Activated T-cell treated with anti-CD3 and anti-CD28 coated beads for 24 hours (primary cell): ENCODE measurements at places on chromosomes 7 and 10.

DNA sequence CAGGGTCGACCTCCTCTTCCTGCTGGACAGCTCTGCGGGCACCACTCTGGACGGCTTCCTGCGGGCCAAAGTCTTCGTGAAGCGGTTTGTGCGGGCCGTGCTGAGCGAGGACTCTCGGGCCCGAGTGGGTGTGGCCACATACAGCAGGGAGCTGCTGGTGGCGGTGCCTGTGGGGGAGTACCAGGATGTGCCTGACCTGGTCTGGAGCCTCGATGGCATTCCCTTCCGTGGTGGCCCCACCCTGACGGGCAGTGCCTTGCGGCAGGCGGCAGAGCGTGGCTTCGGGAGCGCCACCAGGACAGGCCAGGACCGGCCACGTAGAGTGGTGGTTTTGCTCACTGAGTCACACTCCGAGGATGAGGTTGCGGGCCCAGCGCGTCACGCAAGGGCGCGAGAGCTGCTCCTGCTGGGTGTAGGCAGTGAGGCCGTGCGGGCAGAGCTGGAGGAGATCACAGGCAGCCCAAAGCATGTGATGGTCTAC is 46.9 kb downstream of the VWA2 start:
- no peak for DNase-seq

GRCh38 chr7:86949779-86950260 is 109.6 kb downstream of the ELAPOR2 start:
- DNase-seq, result no peak

GRCh38 chr7:39565538-39565937 is 666 bp upstream of the YAE1 start:
- DNase-seq, result no peak

DNA sequence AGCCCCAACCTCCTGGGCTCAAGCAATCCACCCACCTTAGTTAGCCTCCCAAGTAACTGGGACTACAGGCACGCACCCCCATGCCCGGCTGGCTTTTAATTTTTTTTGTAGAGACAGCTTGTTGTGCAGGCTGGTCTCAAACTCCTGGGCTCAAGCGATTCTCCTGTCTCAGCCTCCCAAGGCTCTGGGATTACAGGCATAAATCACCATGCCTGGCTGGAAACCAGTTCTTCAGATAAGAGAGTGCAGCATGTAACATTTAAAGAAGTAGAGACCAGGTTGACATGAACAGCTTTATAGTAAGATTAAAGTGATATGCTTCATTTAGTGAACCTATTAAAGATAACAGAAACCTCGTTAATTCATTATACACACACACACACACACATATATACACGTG is 167.9 kb upstream of the KAT6B start:
- DNase-seq, result no peak

- DNase-seq, result no peak
Observed at GRCh38 chr10:72009425-72010081, 45.4 kb downstream of the CHST3 start.

- no peak for DNase-seq
Observed at GRCh38 chr7:27398851-27399250, 156.2 kb downstream of the EVX1 start.
